GF-D8 (cell line): ENCODE measurements at places on chromosomes 5 and 9.

DNA sequence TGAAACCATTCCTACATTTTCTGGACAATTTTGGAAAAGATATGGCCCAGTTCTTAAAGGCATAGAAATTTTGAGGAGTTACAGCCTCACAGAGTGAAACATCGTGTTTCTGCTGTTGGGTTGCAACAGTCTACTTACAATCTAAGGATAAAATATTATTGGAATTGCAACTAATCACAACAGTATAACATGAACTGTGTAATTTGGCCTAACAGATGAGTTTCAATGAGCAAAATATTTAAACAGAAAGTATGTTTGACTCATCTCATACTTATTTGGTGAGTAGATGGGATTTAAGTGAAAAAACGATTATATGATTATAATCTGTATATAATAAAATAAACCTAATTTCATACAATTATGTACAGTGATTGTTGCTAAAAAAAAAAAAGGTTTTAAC is 1061.8 kb downstream of the CDH12 start:
- no peak for DNase-seq

- DNase-seq: no peak
Measured at GRCh38 chr5:131637694-131638093, 2.7 kb upstream of the RAPGEF6 start.

- no peak for DNase-seq
Measured at GRCh38 chr9:107600060-107600573, 110.5 kb upstream of the KLF4 start.

DNA sequence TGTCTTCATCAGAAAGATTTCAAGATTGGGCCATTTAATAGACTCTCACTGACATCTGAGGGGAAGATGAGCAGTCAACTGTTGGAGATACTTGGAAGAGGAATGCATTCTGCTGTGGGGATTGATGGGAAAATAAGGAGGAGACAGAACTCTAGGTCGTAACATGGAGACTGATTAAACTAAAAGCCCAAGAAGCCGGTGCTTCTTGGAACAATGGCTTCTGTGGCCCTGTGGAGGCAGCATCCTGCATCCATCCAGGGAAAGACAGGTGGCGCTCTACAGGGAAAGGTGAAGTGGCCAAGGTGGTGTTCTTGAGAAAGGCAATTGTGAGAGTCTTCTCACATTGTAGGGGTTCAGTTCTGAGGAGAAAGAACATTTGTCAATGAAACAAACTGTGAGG is 31.3 kb downstream of the ZFAND5 start:
- DNase-seq: no peak
